ENCODE measurements at places on chromosomes 1 and 21. TPM values are rescaled to one million over a fixed set of nuclear protein-coding genes. Genes with fewer than 3 reads are reported as not detected.

The TOMM20 gene
- 45.2 TPM for total RNA-seq

The CBR1 gene
- 297 TPM for total RNA-seq

The ARHGEF19 gene
- 28.1 TPM for total RNA-seq

The OR2T35 gene
- total RNA-seq: not detected

The ZNF644 gene
- 39.6 TPM for total RNA-seq

The TFF2 gene
- total RNA-seq: 22.9 TPM

The RHBDL2 gene
- total RNA-seq: 10.0 TPM

The HORMAD1 gene
- not detected for total RNA-seq

The BGLAP gene
- total RNA-seq: 0.35 TPM

The NGF gene
- 0.86 TPM for total RNA-seq

The CFAP107 gene
- total RNA-seq: not detected

The FCRLA gene
- total RNA-seq: not detected

The CLCA4 gene
- not detected for total RNA-seq

The LCE3D gene
- not detected for total RNA-seq

The TAS1R3 gene
- 4.3 TPM for total RNA-seq

The CD1B gene
- not detected for total RNA-seq

The COL18A1 gene
- total RNA-seq: 85.5 TPM

The IL24 gene
- 1.8 TPM for total RNA-seq

The CYP4A11 gene
- total RNA-seq: not detected

The FCER1A gene
- total RNA-seq: not detected

The FMN2 gene
- total RNA-seq: 4.6 TPM

The PAQR6 gene
- 7.2 TPM for total RNA-seq

The DNAH14 gene
- total RNA-seq: 42.8 TPM

The LMX1A gene
- not detected for total RNA-seq

The HLX gene
- 8.1 TPM for total RNA-seq

The THEM5 gene
- not detected for total RNA-seq

All from PC-3 (cell line).